ENCODE measurements at places on chromosomes 6 and 20. TPM values are rescaled to one million over a fixed set of nuclear protein-coding genes. Genes with fewer than 3 reads are reported as not detected.
A peak's percentile ranks its signal among the peaks of the same experiment; 100 is the strongest.

- no peak for DNase-seq
Measured at GRCh38 chr20:43761386-43762340, 34.9 kb upstream of the GTSF1L start.

- no peak for DNase-seq
Measured at GRCh38 chr6:159753081-159753872, 8.6 kb upstream of the ACAT2 start.

DNA sequence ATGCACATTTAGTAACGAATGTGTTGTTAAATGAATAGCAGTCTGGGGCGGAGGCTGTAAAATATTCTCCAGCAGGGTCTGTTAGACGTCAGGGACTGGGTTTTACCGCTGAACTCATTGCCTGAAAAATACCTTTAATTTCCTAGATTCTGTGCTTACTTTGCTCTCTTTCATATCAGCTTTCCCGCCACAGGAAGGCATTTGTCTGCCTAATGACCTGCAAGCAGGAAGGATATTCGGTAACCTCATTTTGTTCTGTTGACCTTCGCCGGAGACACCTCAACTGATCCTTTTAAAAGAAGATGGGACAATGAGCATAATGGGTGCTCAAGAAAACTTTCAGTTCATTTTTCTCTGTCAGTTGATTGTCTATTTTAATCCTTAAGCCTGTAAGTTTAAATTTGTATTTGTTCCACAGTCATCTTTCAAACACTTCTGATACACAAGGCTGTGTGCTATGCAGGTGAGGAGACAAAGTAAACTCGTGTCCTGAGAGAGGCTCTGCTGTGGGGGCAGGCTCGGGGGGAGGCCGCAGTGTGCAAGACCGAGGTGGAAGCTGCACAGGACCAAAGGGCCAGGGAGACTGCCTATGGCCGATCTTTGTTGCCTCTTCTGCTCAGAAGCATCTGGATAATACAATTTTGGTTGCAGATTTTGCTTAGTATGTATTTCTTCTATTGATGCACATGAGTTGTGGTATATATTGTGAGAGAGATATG is 27.4 kb upstream of the SIM1 start:
- no peak for DNase-seq

DNA sequence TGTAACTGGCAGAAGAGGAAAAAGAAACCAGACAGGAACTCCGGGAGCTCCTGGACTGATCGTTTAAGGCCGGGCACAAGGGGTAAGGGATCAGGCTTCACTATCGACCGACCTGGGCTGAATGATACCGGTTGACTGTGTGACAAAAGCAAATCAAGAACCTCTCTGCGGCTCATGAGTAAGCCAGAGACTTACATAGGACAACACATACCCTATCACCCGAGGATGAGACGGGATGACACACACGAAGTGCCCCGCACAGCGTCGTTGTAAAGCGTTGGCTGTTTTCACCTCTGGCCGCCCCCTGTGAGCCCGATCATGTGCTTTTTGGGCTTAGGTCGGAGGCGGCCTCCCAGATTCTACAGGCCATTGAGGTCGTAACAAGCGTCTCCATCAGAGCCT is 695 bp upstream of the TGIF2 start:
- DNase-seq = peak; percentile 51

DNA sequence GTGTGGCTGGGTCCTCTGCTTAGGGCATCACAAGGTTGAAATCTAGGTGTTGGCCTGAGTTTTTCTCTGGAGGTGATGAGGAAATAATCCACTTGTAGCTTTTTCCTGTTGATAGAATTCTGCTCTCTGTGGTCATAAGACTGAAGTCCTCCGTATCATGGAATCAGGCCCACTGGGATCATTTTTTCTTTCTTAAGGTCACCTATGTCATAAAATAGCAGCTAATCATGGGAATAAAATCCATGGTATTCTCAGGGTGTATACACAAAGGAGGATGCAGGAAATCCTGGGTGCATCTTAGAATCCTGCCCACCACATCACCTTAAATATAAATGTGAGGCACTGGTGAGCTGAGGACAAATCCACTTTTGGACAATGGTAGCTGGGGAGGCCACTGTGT is 72.7 kb downstream of the PRDM1 start:
- no peak for DNase-seq

- DNase-seq = no peak
Measured at GRCh38 chr6:137412562-137412961, 81.6 kb downstream of the OLIG3 start.

DNA sequence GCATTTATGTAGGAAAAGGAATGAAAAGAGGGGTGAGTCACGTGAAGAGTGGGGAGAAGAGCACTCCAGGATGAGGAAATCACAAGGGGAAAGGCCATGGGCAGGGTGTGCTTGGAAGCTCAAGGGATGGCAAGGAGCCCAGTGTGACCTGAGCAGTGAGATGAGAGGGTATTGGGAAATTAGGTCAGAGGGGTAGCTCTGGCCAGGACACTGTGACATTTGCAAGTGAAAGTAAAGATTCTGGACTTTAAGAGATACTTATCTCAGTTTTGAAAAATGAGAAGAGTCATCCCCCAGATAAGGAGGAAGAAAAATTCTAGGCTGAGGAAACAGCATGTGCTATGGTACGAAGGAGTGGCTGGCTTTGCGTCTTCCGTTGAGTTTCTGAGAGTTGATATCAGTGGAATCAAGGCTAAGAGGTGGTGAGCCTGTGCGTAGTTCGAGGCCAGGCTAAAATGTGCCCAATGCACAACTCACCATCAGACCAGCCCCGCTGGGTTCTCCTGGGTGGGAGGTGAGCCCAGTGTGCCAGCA is 79.9 kb downstream of the GCLC start:
- no peak for DNase-seq

GRCh38 chr6:83708546-83708969 is 343 bp downstream of the SNAP91 start:
- DNase-seq = peak; percentile 45

- DNase-seq = no peak
Measured at GRCh38 chr6:149453597-149454345, 31.0 kb downstream of the ZC3H12D start.

- DNase-seq = no peak
Measured at GRCh38 chr6:11064836-11065235, 20.7 kb upstream of the ELOVL2 start.

- no peak for DNase-seq
Measured at GRCh38 chr6:67680297-67680932, 954.7 kb upstream of the ADGRB3 start.

The LST1 gene
- total RNA-seq = not detected

The BPIFB1 gene
- not detected for total RNA-seq

The PPP1R10 gene
- 123 TPM for total RNA-seq

The CARMIL1 gene
- total RNA-seq = 24.0 TPM

The GATA5 gene
- total RNA-seq = 0.39 TPM

The WFDC12 gene
- not detected for total RNA-seq

All from H9 (cell line).